ENCODE measurements at places on chromosomes 13 and 19. TPM values are rescaled to one million over a fixed set of nuclear protein-coding genes. Genes with fewer than 3 reads are reported as not detected.

DNA sequence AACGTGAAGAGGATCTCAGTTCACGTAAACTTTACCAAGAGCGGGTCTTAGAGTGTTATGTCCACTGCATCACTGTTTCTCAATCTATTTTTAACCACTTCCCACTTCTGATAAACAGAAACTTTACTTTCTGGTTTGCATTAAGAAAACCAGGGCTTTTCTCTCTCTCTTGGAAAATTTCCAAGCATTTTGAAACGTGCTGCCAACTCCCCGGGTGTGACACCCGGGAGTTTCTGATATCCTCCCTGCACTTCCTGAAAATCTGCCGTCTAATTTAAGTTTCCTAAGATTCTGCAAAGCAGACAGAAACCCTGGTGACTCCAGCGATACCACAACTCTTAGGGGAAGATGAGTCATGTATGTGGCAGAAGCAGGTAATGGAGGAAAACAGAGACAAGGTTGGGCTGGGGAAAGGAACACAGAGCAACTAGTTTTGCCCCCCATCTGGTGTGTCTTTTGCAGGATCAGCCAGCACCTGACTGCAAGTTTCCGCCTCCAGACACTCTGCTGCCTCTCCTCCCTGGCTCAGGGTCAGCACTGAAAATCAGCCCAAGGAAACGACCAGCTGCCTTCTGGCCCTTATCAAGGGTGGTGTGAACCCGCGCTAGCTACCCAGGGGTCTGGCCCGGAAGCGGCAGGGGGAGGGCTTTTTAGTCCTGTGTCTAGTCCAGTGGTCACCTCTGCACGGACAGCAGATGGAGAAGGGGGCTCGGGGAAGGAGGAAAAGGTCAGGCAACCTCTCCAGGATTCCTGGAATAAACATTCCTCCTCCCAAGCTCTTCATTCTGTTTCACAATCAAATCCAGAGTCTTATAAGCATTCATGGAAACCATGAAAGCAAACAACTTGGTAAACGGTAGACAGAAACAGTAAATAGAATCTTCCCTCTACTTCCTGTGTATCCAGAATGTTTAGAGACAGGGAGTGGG, 11.3 kb upstream of the FFAR2 start:
- peak; percentile 66 for DNase-seq

DNA sequence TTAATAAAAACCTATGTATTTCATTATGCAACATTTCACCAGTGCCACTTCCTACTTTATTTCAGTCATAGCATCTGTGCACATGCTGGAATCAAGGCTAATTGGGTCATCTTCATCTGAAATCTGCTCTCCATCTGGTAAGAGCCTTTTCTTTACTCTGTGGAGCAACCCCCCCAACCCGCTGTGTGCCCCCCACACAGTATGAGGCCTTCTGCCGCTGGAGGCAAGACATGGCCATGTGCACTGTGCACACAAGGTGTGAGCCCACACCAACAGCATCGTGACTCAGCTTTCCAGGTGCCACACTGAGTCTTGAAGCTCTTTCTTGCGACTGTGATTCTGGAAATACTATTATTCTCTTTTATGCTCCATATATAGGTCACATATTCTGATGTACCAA, 471.0 kb downstream of the TBC1D4 start:
- no peak for DNase-seq

DNA sequence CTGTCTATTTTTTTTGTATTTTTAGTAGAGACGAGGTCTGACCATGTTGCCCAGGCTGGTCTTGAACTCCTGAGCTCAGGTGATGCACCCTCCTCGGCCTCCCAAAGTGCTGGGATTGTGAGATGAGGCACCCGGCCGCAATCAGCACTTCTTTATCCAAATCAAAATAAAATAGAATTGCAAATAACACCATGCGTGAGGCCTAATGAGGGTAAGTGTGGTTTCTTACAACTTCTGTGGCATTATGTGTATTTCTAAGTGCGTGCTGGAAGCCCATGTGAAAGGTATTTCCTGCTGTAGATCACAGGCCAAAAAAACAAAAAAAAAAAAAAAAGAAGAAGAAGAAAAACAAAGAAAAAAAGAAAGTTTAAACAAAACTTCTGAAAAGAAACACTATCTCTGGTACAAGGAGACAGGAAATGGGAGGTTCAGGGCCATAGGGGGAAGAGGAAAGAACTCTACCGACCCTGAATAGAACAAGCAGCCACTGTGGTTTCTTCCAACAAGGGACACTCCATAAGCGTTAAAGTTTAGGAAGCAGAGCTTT, 3.0 kb upstream of the GRAMD1A start:
- no peak for DNase-seq

DNA sequence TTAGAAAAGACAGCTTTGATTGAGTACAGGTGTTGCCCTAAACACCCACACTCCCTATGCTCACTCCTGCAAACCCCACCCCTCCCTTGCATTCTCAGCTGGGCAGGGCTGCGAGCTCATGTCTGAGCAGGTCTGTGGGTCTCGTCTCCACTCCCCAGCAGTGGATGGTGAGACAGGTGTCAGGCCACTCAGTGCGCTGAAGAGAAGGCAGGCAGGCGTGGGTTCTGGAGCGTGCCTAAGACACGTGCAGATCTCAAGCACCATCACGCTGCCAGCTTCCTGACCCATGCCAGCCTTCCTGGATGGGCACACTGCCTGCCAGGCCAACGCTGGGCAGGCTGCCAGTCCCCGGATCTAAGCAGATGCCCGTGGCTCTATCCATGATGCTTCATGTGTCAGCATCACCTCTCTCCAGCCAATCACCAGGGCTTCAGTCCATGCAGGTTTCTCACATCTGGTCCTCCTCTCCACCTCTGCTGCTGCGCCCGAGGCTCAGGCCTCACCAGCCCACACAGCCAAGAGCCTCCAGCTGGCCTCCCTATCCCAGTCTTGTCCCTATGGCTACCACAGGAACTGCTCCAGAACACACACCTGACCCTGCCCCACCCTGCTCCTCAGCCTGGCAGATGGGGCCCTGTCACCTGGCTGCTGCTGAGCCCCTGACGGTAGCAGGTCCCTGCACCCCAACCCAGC, 42.6 kb downstream of the EPS15L1 start:
- DNase-seq, result no peak

- DNase-seq, result peak; percentile 35
Measured at GRCh38 chr13:44732503-44733098, 156.5 kb upstream of the TSC22D1 start.

- DNase-seq, result no peak
Measured at GRCh38 chr19:33134571-33135041, 2.7 kb downstream of the WDR88 start.

- no peak for DNase-seq
Measured at GRCh38 chr19:46082728-46083050, 41.8 kb downstream of the IGFL3 start.

- no peak for DNase-seq
Measured at GRCh38 chr19:54660964-54661363, 1.8 kb upstream of the LILRB4 start.

DNA sequence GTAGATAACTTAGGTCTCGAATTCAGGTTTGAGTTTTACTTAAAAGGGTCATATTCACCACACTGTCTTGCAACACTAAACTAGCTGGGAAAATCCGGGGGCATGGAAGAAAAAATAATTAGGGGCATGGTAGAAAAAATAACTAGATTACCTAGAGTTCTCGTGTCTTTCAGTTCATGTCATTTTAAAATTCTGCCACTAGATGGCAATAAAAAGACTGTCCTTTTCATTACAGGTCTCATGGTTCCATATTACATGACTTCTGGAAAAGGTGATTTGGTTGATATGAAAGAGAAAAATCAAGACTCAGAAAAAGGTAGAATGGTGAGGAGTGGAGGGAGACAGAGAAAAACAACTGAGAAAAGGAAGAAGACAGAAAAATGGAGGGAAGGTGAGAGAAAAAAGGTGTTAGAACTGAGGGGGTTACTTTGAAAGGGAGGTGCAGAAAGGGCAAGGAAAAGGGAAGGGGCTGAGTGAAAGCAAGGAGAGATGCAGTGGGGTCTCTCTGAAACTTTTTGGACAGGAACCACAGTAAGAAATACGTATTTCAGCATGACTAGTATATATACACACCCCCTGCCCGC, 299.0 kb downstream of the KLF12 start:
- DNase-seq, result peak; percentile 33

GRCh38 chr19:48619692-48620585, 633 bp downstream of the SPHK2 start:
- no peak for DNase-seq

DNA sequence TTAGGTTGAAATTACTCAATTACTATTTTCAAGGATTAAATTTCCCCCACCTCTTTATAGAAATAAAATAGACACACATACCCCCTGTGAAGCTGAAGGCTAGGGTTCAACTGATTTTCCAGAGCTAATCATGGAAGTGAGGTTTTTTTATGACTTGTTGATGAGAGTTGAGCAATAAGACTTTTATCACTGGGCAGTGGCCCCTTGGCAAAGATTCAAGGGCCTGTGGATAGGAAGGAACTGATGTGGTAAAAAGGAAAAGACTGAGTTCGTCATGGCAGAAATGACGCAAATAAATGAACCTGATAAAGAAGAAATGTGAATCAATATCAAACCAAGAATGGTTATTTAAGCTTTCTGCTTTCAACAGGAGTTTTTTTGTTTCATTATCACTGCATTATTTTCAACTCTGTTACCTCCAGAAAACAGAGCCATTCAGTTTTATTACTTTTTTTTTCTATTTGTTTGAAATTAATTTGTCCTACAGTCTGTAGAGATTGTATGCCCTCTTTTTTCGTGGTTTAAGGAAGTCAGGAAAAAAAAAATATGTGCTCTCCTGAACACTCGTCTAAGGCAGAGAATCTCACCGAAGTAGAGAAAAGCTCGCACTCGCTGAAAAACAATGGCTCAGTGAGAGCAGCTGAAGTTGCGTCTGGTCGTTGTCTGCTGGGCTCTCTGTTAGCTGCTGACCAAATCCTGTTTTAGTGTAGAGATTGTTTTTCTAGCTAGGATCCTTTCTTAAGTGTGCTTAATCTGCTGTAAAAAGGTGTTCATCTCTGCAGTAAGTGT, 38.9 kb downstream of the STOML3 start:
- DNase-seq, result no peak

- no peak for DNase-seq
Measured at GRCh38 chr19:55406826-55407549, 600 bp downstream of the UBE2S start.

GRCh38 chr13:31174018-31174417, 12.3 kb upstream of the HSPH1 start:
- DNase-seq, result no peak

- DNase-seq, result no peak
Measured at GRCh38 chr19:5103061-5103701, 134.3 kb downstream of the KDM4B start.

DNA sequence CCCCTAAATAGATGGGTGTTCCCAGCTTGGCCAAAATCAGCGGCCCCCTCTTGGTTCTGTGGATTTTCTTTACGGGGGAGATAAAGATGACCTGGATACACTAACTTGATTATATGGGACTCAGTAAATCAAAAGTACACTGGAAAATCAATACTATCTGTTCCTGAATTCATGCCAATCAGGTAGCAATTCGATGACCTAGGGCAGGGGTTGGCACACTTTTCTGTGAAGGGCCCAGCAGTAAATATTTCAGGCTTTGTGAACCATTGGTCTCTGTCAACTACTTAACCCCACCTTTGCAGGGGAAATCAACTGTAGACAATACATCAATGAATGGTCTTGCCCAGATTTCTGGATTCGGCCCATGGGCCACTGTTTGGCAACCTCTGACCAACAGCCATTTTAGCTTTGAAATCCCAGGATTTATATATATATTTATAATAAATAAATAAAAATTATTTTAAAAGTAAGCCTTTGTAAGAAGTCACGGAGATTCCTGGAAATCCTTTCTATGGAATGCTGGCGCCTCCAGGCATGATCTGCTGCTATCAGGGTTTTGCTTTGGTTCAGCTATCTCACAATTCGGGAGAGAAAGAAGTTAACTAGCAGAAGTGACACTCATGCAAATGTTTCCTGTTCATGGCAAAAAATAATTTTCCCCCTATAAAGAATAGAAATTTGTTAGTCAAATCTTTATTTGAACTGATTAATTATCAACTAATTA, 32.8 kb downstream of the SLC15A1 start:
- no peak for DNase-seq

DNA sequence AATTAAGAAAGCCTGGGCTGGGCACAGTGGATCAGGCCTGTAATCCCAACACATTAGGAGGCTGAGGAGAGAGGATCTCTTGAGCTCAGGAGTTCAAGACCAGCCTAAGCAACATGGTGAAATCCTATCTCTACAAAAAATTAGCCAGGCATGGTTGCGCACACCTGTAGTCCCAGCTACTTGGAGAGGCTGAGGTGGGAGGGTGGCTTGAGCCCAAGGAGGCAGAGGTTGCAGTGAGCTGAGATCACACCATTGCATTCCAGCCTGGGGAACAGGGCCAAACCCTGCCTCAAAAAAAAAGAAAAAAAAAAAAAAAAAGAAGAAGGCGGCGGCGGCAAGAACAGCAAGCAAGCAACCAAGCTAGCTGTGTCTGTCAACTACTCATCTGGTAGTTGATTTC, 26.7 kb downstream of the TSC22D1 start:
- DNase-seq, result no peak

- no peak for DNase-seq
Measured at GRCh38 chr19:17765069-17765618, 13.9 kb downstream of the FCHO1 start.

DNA sequence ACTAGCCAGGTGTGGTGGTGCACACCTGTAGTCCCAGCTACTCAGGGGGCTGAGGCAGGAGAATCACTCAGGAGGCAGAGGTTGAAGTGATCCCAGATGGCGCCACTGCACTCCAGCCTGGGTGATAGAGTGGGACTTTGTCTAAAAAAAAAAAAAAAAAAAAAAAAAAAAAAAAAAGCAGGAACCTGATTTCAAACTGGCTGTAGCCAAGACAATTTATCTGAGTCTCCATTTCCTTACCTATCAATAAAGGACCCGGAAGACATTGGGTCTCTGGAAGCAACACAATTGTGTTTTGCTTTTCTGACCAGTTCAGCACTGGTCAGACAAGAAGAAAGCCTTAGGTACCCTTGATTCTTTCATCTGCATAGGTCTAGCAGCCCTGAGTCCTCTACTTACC, 491.0 kb downstream of the TBC1D4 start:
- no peak for DNase-seq

- no peak for DNase-seq
Measured at GRCh38 chr13:101065329-101065728, 351.0 kb downstream of the NALCN start.

DNA sequence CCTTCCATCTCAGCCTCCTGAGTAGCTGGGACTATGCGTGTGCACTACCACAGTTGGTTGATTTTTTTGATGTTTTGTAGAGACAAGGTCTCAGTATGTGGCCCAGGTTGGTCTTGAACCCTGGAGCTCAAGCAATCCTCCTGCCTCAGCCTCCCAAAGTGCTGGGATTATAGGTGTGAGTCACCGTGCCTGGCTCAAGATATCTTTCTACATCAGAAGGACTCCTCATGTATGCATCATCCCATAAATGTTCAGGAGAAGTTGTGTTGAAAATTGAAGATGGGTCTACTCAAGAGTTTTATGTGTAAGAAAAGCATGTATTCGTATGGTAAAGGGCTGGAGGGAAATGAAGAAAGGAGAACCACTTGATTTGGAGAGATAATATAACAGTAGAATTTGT, 71.8 kb upstream of the STK24 start:
- no peak for DNase-seq

Gene FBXO17
- total RNA-seq, result 28.6 TPM

Gene EPSTI1
- total RNA-seq, result 0.20 TPM

Gene ZNF667
- total RNA-seq, result 0.06 TPM

Gene ZNF844
- total RNA-seq, result 0.02 TPM

Gene C1QTNF9
- total RNA-seq, result 0.51 TPM

Gene TMEM238
- 1.3 TPM for total RNA-seq

Gene NLRP9
- not detected for total RNA-seq

Gene YIF1B
- 122 TPM for total RNA-seq

Gene TPTE2
- total RNA-seq, result not detected

Gene IL17D
- 1.8 TPM for total RNA-seq

Gene HMGB1
- total RNA-seq, result 727 TPM

Gene WDR62
- total RNA-seq, result 20.2 TPM

All from HT1080 (cell line).